Coronary artery (tissue), 2 donors: ENCODE measurements at places on chromosomes 12 and 14.

GRCh38 chr12:74412606-74413230 lies 124.9 kb upstream of the ATXN7L3B start:
- DNase-seq = no peak

- no peak for DNase-seq
Measured at GRCh38 chr12:11233532-11233931, 36.0 kb downstream of the PRB3 start.

DNA sequence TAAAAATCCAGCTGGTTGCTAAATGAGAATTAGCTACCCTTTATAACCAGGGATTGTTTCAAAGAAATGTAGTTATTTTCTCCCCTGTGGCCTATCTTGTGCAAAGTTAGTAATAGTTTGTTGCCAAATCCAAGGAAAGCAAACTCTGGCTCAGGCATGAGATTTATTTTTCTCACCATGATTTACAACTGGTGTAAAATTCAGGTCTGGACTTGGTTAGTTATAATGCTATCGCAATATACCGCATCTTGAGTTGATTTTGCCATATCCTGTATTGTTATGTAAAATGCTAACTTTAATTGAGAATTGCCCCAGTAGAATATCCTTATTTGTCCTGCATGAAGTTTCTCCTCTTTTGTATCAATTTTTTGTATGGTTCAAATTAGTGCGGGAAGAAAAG lies 135.5 kb downstream of the CRADD start:
- DNase-seq = no peak

GRCh38 chr12:51751661-51752060 lies 96.9 kb downstream of the FIGNL2 start:
- DNase-seq = no peak

DNA sequence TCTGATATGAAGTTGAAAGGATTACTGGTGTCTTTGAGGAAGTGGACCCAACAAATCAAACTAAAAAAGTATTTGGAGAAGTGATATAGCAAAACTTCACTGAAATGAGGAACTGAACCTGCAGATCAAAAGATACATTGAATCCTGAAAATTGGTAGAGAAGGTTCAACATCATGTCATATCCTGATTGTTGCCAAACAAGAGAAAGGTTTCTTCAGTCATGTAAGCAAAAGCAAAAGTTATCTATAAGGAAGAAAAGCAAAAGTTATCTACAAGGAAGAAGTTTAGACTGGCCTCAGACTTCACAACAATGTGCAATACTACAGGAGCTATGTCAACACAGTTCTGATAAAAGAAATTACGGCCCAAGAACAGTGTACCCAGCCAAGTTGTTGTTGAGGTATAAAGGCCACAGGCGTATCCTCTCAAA lies 142.7 kb downstream of the RAD51B start:
- DNase-seq = no peak

GRCh38 chr14:26597589-26598080 lies at the start of gene NOVA1:
NOVA1 (minus strand) TSS chr14:26598033; CDS start chr14:26597436, 597 bp downstream.
- peak; percentile 73 for DNase-seq

GRCh38 chr12:50200552-50201273 lies 33.5 kb upstream of the CERS5 start:
- DNase-seq = no peak

DNA sequence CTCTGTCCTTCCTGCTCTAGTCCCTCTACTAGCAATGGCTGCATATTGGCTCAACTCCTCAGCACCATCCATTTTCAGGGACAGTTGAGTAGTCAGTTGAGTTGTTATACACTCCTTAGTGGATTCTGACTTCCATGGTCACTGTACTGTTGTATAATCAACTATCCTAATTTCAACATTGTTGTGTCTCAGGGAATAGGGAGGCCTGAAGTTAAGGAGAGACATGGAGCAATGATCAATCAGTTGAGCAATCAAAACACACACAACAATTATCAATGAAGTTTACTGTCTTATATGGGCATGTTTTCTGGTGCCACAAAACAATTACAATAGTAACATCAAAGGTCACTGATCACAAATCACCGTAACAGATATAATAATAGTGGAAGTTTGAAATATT lies 255.9 kb downstream of the KCNC2 start:
- no peak for DNase-seq

DNA sequence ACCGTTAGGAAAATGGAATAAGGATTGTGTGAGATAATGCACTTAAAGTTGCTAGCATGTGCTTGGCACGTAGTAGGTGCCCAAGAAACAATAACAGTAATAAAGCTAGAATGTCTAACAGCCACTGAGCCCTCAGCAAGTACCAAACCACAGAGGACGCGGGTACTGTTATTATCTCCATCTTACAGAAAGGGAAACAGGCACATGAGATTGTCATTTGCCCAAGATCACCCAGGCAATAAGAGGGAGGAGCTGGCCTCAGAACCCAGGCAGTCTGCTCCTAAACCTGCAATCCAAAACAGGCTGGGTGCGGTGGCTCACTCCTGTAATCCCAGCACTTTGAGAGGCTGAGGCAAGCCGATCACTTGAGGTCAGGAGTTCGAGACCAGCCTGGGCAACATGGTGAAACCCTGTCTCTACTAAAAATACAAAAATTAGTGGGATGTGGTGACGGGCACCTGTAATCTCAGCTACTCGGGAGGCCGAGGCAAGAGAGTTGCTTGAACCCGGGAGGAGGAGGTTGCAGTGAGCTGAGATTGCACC lies 5.1 kb upstream of the SDS start:
- DNase-seq = no peak

DNA sequence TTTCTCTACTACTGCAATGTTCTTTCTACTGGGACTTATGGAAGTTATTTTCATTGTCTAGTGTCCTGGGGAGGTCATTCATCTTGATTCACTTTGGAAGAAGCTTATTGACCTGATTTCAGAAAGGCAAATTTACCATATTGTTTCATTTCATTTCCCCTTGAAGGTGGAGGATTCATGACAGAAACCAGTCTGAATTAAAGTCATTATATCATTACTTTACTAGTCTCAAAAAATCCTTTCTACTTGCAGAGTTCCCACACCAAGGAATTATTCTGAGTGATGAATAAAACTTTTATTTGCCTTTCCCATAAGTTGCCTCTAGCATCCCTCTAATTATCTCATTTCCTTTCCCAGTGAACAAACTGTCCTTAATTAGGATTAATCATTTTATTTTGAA lies 163.8 kb downstream of the RASSF9 start:
- DNase-seq = no peak

- DNase-seq = no peak
Measured at GRCh38 chr12:112894128-112894527, 12.6 kb upstream of the OAS1 start.

DNA sequence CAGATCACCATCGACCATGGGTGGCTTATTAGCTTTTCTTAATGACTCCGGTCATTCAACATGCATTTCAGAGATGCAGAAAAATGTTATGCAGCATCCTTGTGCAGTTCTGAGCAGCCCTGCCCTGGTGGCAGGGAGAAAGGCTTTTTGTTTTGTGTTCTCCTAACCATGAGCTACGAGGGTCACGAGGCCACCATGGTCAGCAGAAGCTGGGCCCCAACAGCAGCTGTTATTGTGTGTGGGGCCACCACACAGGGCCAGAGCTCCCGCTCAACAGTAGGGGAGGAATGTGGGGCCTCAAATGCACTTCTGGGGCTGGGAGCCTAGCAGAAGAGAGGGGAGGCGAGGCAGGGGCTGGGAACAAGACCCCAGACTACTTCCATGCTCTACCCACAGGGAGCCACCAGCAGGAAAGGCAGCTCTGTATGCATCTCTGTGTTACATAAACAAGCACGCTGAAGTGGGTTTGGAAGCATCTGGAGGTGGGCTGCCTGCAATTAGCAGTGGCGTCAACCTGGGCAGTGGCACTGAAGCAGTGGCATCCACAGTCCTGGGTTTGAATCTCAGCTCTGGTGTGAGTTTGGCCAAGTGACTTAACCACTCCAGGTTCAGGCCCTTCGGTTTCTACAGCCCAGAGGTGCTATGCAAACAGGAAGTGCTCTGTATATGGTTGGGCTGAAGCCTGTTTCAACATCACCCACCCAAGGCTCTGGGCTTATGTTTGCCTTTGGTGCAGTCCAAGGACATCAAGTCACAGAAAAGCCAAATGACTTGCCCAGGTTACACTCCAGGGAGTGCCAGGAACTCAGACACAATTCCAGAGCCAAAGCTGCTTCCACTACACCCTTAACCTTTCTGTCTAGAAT lies 16.3 kb downstream of the GLTP start:
- no peak for DNase-seq

DNA sequence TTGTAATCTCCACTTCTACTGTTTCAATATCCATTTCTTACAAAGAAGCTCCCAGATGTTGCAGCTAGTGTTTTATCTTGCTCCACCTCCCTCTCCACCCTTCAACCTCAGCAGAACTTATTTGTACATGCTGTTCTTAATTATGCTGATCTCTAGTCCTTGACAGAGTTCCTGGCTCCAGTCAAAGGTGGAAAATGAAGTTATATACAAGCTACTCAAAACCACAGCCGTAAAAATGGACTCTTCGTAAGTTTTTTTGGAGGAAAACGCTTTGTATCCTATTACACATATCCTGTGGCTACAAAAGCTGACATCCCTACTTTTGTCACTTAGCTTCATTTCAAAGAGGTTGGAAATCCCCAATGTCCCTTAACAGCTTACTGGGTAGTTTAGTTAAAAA lies 1.3 kb downstream of the CLEC1A start:
- DNase-seq = no peak
